ENCODE measurements at places on chromosomes 1 and 21.

DNA sequence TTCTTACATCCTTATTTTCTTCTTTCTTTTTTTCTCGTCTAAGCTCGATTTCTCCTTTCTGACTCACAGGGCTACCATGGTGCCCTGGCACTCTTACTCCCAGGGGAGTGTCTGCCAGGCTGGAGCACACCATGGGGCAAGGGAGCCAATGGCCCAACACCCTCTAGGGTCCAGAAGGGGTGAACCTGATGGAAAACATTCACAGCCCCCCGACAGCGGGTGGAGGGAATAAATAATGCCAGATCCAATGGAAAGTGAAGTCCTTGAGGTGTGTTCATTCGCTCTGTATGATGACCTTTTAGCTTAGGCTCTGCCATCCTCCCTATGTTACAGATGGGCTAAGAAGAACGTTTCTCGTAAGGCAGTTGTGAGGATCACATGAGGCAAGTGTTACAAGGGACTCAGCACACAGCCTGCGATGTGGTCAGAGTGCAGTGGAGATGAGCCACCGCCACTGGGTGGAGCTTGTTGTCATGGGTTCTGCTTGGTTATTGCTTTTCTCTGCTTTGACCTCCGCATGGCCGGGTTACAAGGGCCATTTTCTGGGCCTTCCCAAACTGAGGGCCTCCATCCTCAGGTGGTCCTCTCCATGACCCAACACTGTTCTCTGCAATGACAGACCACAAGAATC, 3.5 kb upstream of the FCMR start:
- DNase-seq = no peak

- DNase-seq = no peak
These were observed 123.4 kb upstream of the CSF3R start for GRCh38 chr1:36605942-36606640.

DNA sequence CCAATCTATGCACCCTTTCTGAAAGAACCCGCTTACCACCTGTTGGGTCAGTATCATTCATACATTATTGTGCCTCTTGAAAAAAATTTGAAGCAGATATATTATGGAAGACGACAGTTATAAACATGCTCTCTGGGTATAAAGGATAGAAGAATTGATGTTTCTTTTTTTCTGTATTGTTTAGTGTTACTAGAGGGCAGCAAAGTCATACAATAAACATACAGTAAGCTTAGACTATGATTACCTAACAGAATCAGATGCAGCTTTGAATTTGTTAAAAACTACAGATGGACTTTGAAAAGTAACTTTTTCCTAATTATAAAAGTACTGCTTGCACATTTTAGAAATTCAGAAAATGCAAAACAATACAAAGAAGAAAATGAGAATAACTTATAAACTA, 11.1 kb upstream of the PAXBP1 start:
- DNase-seq = no peak

DNA sequence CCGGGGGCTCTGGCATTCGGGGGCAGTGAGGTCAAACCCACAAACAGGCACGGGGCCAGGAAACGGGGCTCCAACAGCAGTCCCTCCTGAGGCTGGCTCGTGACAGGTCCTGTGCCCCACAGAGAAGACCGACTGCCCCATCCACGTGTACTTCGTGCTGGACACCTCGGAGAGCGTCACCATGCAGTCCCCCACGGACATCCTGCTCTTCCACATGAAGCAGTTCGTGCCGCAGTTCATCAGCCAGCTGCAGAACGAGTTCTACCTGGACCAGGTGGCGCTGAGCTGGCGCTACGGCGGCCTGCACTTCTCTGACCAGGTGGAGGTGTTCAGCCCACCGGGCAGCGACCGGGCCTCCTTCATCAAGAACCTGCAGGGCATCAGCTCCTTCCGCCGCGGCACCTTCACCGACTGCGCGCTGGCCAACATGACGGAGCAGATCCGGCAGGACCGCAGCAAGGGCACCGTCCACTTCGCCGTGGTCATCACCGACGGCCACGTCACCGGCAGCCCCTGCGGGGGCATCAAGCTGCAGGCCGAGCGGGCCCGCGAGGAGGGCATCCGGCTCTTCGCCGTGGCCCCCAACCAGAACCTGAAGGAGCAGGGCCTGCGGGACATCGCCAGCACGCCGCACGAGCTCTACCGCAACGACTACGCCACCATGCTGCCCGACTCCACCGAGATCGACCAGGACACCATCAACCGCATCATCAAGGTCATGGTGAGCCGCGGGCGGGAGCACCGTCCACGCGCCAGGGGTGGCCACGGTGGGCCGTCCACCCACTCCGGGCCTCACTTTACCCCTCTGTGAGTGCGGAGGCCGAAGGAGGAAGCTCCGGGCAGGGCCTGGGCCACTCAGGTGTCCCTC, 14.2 kb downstream of the COL6A2 start:
- peak; percentile 15 for DNase-seq

DNA sequence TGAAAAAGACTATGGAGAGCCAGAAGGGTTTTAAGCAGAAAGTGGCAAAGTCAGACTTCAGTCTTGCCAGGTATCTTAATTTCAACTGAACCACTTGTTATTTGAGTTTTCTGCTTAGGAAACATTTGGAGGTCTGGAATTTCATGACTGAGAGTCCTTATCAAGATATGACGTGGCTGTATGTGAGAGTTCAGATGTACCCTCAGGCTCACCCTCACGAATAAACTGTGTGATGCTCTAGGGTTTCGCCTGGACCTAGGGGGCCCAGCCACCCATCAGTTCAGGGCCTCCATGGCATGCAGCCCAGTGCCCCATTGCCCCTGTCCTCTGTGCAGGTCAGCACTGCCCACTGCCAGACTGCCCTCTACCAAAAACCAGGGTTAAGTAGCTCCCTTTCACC, 30.6 kb upstream of the TADA1 start:
- no peak for DNase-seq

GRCh38 chr1:178646821-178647220, 78.2 kb upstream of the RALGPS2 start:
- DNase-seq = no peak

- DNase-seq = no peak
These were observed 250.5 kb downstream of the NRIP1 start for GRCh38 chr21:14814282-14814681.

- DNase-seq = no peak
These were observed 27.7 kb downstream of the PPP1R12B start for GRCh38 chr1:202376247-202376646.

- DNase-seq = no peak
These were observed 26.8 kb downstream of the STUM start for GRCh38 chr1:226575436-226575720.

Data from psoas muscle (tissue), 8 donors.